Prostate gland (tissue), 2 donors: ENCODE measurements at places on chromosomes 7 and 10.

GRCh38 chr7:46759711-46760480 lies 822.0 kb downstream of the TNS3 start:
- no peak for DNase-seq
- H3K4me3 ChIP-seq: no peak overlapping the region
- no peaks in the 10 kb centered on the region for H3K4me1 ChIP-seq
- no peaks in the 10 kb centered on the region for H3K27me3 ChIP-seq
- H3K36me3 ChIP-seq: no peaks in the 10 kb centered on the region
- no peak overlapping the region for H3K27ac ChIP-seq

GRCh38 chr10:11454958-11455566 lies 156.4 kb downstream of the USP6NL start:
- no peaks in the 10 kb centered on the region for H3K27me3 ChIP-seq
- no peak for DNase-seq

GRCh38 chr7:45165857-45166256 lies 8.3 kb downstream of the RAMP3 start:
- no peaks in the 10 kb centered on the region for H3K36me3 ChIP-seq
- no peak overlapping the region for H3K27ac ChIP-seq
- no peaks in the 10 kb centered on the region for H3K4me1 ChIP-seq
- DNase-seq: no peak
- H3K27me3 ChIP-seq: no peaks in the 10 kb centered on the region

DNA sequence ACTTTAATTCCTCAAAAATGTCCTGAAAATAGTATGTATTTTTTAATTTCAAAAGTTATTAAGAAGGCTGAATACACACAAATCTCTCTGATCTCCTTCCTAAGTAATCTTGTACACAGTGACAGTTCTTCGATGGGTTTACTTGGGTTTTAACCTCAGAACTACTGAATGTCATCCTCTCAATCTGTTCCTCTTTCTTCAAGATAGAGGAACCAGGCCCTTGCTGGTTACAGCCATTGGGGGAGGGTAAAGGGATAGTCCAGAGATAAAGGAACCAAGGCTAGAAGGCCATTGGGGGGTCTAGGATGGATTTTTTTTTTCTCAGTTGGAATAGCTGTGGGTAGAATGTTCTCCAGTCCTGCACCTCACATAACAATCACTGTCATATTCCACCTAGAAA lies 224.9 kb downstream of the SKIDA1 start:
- H3K36me3 ChIP-seq: no peaks in the 10 kb centered on the region
- no peak overlapping the region for H3K27ac ChIP-seq
- no peaks in the 10 kb centered on the region for H3K27me3 ChIP-seq
- no peak overlapping the region for H3K4me3 ChIP-seq

GRCh38 chr10:58806970-58807628 lies 294.4 kb downstream of the BICC1 start:
- no peaks in the 10 kb centered on the region for H3K27me3 ChIP-seq
- H3K27ac ChIP-seq: no peak overlapping the region
- no peak for DNase-seq

DNA sequence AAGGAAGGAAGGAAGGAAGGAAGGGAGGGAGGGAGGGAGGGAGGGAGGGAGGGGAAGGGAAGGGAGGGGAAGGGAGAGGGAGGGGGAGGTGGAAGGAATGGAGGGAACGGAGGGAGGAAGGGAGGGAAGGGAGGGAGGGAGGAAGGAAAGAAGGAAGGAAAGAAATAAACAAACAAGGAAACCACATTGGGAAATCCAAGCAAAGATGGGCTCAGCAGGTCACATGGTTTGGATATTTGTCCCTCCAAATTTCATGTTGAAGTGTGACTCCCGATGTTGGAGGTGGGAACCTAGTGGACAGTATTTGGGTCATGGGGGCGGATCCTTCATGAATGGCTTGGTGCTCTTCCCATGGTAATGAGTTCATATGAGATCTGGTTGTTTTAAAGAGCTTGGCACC lies 454.6 kb upstream of the C7orf33 start:
- H3K36me3 ChIP-seq: no peaks in the 10 kb centered on the region
- no peak for DNase-seq
- H3K4me1 ChIP-seq: no peaks in the 10 kb centered on the region
- no peak overlapping the region for H3K27ac ChIP-seq

GRCh38 chr7:68205826-68206225 lies 1209.2 kb downstream of the TYW1 start:
- H3K4me3 ChIP-seq: no peak overlapping the region
- H3K36me3 ChIP-seq: no peaks in the 10 kb centered on the region
- no peak overlapping the region for H3K27ac ChIP-seq
- no peaks in the 10 kb centered on the region for H3K4me1 ChIP-seq
- no peaks in the 10 kb centered on the region for H3K27me3 ChIP-seq

DNA sequence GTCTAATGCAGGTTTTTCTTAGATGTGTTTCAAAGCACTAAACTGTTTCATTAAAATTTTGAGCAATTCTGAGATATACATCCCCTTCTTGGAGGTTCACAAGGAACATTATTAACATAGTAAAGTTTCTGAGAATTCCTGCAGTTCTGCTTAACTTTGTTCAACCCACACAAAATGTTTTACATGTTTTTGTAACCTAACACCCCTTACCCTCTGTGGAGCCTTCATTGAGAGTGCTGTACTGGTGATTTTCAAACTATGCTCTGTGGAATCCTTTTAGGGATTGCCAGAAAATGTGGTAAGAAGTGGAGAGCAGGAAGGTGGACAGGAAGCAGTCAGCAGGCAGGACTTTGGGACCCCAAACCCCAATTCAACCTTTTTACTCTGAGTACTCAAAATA lies 53.6 kb upstream of the ABCB5 start:
- H3K4me3 ChIP-seq: no peak overlapping the region
- DNase-seq: no peak
- no peaks in the 10 kb centered on the region for H3K27me3 ChIP-seq
- no peaks in the 10 kb centered on the region for H3K4me1 ChIP-seq

DNA sequence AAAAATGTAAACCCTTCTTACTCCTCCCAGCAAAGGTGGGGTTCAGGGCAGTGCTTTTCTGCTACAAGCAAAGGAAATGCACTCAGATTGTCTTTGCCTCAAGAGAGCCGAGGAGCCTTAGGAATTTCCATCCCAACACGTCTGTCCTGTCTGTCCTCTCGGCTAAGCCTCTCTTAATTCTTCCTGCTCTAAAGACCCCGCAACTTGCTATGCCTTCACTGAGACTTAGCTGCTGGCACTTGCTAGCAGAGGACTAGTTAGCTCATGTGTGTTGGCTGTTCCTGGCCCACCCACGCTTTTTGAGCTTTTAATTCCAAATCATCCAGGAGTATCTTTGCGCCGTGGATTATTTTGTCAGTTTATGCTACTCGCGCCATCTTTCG lies 481 bp upstream of the NPM3 start:
- peak overlapping the region; percentile 39 for H3K27ac ChIP-seq
- H3K36me3 ChIP-seq: peaks cover 4% of the 10 kb centered on the region
- H3K4me3 ChIP-seq: peak overlapping the region; percentile 59
- no peak for DNase-seq
- no peaks in the 10 kb centered on the region for H3K27me3 ChIP-seq
- peaks cover 5% of the 10 kb centered on the region for H3K4me1 ChIP-seq

- no peak overlapping the region for H3K27ac ChIP-seq
- H3K27me3 ChIP-seq: no peaks in the 10 kb centered on the region
- no peaks in the 10 kb centered on the region for H3K4me1 ChIP-seq
These were observed 83.4 kb downstream of the ZNF365 start for GRCh38 chr10:62457598-62457997.

DNA sequence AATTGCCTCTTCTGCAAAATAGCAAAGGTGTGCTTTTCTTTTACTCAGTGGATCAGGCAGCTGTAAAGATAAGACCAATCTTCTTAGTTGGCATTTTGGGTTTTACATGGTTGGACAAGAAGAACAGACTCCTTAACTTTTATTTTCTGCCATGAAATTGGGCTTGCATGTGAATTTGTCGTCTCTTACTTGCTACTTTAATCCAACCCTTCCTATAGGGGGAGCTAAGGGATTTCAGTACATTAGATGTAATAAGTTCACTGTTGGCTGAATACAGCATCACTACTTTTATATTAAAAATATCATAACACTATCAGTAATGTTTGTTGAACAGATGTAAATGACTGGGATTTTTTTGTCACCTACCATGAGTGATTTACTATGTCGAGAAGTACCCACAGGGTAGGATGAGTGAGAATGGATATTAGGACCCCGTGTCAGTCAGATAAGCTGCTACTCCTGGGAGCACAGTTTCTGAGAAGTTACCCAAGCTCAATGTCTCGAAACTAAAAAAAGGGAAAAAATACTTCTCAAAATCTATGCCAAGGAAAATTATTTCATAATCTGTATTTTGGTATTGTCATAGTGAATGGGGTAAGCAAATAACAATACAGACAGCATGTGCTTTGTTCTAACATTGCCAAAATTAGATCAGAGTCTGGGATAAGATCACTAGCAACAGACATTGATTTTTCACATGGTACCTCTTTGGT lies 127.4 kb upstream of the AGR3 start:
- no peak overlapping the region for H3K4me3 ChIP-seq
- DNase-seq: no peak
- no peak overlapping the region for H3K27ac ChIP-seq
- no peaks in the 10 kb centered on the region for H3K36me3 ChIP-seq
- H3K27me3 ChIP-seq: no peaks in the 10 kb centered on the region

DNA sequence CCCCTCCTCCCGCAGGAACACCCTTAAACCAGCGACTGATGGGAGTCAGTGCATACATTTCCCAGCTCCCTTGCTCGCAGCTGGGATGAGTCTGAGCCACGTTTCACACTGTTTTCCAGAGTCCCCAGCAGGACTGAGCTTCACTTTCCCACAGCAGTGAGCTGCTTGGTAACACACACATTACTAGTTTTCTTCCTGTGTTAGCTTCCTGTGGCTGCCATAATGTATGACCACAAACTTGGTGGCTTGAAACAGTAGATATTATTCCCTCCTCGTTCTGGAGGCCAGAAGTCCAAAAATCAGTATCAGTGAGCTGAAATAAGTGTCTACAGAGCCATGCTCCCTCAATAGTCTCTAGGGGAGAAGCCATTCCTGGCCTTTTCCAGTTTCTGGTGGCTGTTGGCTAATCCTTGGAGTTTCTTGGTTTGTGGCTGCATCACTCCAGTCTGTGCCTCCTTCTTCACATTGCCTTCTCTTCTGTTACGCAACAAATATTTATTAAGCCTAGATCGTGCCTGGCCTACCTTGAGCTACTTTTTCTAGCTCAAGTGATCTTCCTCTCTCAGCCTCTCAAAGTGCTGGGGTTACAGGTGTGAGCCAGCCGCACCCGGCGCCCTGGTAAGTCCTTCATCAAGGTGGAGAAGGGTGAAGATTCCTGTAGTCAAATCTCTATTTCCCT lies 26.2 kb upstream of the CARD11 start:
- H3K36me3 ChIP-seq: no peaks in the 10 kb centered on the region
- no peak for DNase-seq
- H3K4me3 ChIP-seq: no peak overlapping the region
- no peaks in the 10 kb centered on the region for H3K27me3 ChIP-seq

DNA sequence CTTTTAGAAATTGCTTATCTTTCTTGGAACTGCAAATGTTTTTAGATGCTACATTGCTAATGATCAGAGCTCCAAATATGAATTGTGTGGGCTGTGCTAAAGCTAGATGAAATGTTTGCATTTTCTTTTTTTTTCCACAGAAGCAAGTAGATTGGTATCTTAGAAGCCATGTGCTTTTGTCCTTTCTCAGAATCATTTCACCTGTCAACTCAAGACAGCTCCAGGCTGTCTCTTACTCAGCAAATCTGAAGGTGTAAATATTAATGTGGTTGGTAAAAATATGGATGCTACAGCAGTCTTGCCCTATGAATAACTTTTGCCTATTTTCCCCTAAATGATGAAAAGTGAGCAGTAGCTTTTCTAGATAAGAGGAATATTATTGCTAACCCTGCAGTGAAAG lies 41.2 kb downstream of the AP3M1 start:
- H3K27ac ChIP-seq: no peak overlapping the region
- H3K27me3 ChIP-seq: no peaks in the 10 kb centered on the region
- H3K4me3 ChIP-seq: no peak overlapping the region
- H3K4me1 ChIP-seq: no peaks in the 10 kb centered on the region
- no peak for DNase-seq

- no peaks in the 10 kb centered on the region for H3K4me1 ChIP-seq
- peak overlapping the region; percentile 60 for H3K4me3 ChIP-seq
- H3K27me3 ChIP-seq: no peaks in the 10 kb centered on the region
- no peaks in the 10 kb centered on the region for H3K36me3 ChIP-seq
- H3K27ac ChIP-seq: peak overlapping the region; percentile 81
- DNase-seq: peak; percentile 8
These were observed 754 bp upstream of the PHYHIPL start for GRCh38 chr10:59175538-59176240.

DNA sequence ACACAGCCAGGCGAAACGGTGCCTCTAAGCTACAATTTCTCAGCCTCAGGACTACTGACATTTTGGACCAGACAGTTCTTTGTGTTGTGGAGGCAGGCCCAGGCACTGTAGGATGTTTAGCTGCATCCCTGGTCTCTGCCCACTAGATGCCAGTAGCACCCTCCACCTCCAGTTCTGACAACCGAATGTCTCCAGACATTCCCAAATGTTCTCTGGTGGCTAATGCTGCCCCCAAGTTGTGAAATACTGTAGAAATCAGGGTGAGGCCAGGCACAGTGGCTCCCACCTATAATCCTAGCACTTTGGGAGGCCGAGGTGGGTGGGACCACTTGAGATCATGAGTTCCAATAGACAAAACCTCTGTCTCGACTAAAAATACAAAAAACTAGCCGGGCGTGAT lies 18.2 kb downstream of the HNRNPF start:
- H3K36me3 ChIP-seq: no peaks in the 10 kb centered on the region
- H3K4me3 ChIP-seq: no peak overlapping the region
- H3K27me3 ChIP-seq: no peaks in the 10 kb centered on the region
- peaks cover 2% of the 10 kb centered on the region for H3K4me1 ChIP-seq

- no peak overlapping the region for H3K4me3 ChIP-seq
- no peak overlapping the region for H3K27ac ChIP-seq
- H3K36me3 ChIP-seq: no peaks in the 10 kb centered on the region
- H3K27me3 ChIP-seq: no peaks in the 10 kb centered on the region
- no peaks in the 10 kb centered on the region for H3K4me1 ChIP-seq
- DNase-seq: no peak
These were observed 72.8 kb downstream of the INSYN2A start for GRCh38 chr10:127123626-127124025.

- no peaks in the 10 kb centered on the region for H3K36me3 ChIP-seq
- H3K4me1 ChIP-seq: no peaks in the 10 kb centered on the region
- no peak for DNase-seq
- no peaks in the 10 kb centered on the region for H3K27me3 ChIP-seq
- H3K27ac ChIP-seq: no peak overlapping the region
These were observed 49.3 kb downstream of the ABCB4 start for GRCh38 chr7:87426160-87426559.

GRCh38 chr7:30817371-30817767 lies 46.2 kb downstream of the MINDY4 start:
- no peaks in the 10 kb centered on the region for H3K4me1 ChIP-seq
- no peaks in the 10 kb centered on the region for H3K27me3 ChIP-seq
- H3K36me3 ChIP-seq: no peaks in the 10 kb centered on the region
- DNase-seq: no peak

DNA sequence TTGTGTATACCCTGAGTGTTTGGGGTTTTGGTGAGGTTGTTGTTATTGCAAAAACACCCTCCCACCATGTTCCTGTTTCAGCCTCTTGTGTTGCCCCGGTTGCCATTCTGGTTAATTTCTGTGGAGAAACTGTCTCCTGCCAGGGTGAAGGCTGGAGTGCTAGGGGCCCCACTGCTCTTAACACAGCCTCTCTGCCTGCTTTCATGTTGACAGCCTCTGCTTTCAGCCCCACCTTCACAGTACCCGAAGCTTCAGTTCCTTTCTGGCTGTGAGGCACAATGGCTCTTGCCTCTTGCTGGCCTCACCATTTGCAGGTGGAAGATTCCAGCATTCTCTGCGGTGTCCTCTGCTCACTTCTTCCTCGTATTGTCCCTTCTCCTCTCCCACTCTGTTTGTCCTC lies 19.2 kb downstream of the SLC18A2 start:
- H3K27me3 ChIP-seq: no peaks in the 10 kb centered on the region
- H3K36me3 ChIP-seq: no peaks in the 10 kb centered on the region
- DNase-seq: no peak
- no peaks in the 10 kb centered on the region for H3K4me1 ChIP-seq
- no peak overlapping the region for H3K4me3 ChIP-seq
- no peak overlapping the region for H3K27ac ChIP-seq
